ENCODE measurements at places on chromosomes 4 and X. TPM values are rescaled to one million over a fixed set of nuclear protein-coding genes. Genes with fewer than 3 reads are reported as not detected.

The GLRA2 gene
- not detected for total RNA-seq

The IRAK1 gene
- total RNA-seq: 44.2 TPM

The MAGEA2 gene
- total RNA-seq: 28.7 TPM

The CCKAR gene
- total RNA-seq: not detected

The RPGR gene
- total RNA-seq: 8.8 TPM
